ENCODE measurements at places on chromosomes 3 and 15.

DNA sequence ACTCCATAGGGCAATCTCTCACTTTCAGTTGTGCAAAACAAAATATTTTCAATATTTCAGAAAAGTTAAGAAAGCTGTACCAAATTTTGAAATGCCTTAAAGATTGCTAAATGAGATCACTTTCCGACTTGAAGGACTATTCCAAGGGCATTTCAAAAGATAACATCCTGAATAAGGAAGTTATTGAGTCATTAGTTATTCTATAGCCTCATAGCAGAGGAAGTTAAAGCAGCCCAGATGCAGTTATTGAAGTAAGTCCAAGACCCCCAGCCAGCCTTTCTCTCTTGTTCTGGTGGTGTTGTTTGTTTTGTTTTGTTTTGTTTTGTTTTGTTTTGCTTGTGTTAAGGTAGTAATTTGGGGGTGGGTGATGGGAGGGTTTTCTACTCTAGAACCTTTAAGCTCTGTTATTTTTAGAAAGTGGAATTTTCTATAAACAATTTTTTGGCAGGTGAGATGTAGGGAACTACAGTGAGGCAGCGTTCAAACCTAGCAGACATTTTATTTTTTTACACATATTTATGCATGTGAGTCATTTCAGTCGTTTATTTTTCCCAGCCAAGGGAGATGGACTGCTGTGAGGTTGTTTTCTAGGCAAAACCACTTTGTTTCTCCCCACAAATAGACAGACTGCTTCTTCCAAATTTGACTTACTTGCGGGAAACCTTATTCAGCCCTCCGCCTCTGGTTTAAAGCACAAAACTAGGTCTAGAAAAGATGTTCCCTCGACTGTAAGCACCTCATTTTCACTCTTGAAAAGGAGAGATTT lies 216.3 kb upstream of the ARPP21 start:
- no peak for DNase-seq

GRCh38 chr3:33940149-33940548 lies 141.7 kb downstream of the PDCD6IP start:
- no peak for DNase-seq

GRCh38 chr3:188539631-188540194 lies 385.8 kb downstream of the LPP start:
- DNase-seq = no peak

GRCh38 chr3:14943042-14943441 lies 4.3 kb upstream of the NR2C2 start:
- no peak for DNase-seq

DNA sequence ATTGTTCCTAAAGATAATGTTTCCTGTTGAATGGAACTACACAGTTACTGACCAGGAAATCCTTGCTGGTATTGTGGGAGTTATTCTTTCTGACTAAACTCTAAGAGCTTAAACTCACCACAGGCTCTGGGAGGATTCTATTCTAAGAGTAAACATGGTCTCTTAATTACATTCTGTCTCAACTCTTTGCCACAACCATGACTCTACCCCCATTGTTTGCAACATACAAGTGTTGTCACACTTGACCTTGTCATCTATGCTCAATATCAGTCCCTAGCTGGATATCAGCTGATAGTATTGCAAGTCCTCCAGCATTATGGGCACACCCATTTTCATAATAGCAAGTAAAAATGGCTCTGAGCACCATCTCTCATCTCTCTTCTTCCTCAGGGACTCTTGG lies 29.6 kb upstream of the SECISBP2L start:
- DNase-seq = no peak

- no peak for DNase-seq
Measured at GRCh38 chr3:128500556-128500955, 7.6 kb upstream of the GATA2 start.

DNA sequence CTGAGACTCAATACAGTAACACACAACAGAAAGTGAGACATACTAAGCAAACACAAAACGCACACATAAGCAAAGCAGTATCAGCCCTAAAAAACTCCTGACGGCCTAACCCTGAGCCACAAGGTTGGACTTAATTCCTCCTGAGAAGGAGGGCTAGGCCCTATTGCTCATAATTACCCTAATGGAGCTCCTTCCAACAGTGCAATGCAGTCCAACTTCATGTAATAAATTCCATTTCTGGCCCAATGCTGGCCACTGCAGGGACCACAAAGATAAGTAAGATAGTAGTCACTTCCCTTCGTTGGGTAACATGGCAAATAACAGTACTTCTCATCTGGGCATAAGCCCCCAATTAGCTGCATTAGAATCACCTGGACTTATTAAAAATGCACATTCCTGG lies 4.2 kb downstream of the VPS39 start:
- DNase-seq = no peak

GRCh38 chr3:105649480-105649879 lies 219.3 kb downstream of the CBLB start:
- DNase-seq = no peak

- no peak for DNase-seq
Measured at GRCh38 chr3:12302564-12302963, 13.7 kb downstream of the PPARG start.

GRCh38 chr15:74804935-74805334 lies 7.7 kb upstream of the LMAN1L start:
- DNase-seq = no peak

DNA sequence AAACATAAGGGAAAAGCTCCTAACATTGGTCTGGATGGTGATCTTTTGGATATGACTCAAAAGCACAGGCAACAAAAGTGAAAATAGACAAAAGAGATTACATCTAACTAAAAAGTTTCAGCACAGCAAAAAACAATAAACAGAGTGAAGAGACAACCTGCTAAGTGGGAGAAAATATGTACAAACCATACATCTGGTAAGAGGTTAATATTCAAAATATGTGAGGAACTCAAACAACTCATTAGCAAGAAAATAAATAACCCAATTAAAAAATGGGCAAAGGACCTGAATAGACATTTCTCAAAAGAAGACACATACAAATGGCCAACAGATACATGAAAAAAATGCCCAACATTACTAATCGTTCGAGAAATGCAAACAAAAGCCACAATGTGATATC lies 19.0 kb upstream of the NR1I2 start:
- DNase-seq = no peak

GRCh38 chr3:32996048-32996754 lies 44.8 kb downstream of the CCR4 start:
- no peak for DNase-seq

DNA sequence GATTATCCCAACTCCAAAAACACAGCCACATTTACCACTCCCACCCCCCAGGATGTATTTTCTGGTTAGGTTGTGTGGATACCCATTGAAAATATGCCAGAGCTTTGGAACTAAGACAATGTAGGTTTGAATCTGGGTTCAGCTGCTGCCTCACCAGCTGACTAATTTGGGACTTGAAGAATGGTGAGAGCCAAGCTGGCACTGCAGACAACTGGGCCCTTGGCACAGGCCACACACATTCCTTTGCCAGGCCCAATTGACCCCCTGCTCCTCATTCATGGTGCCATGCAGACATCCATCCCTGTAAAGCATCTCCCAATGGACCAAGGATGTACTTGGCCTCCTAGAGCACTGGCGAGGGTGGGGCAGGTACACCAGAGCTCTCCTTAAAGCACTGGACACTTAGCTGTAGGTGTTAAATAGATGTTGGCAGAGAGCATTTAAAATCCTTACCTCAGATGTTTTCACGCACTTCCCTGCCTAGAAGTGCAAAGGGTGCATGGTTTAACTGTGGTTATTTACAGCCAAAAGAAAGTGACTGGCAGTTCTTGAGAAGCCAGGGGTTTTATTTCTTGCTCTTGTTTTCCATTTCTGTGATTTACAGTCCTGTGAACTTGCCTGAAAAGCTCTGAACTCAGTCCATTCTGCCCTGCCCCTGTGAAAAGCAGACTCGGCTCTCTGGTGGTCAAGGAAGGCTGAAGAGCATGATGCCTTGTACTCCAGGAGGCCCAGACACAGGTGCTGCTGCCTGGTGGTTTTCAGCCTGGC lies 138.5 kb downstream of the CLSTN2 start:
- DNase-seq = no peak

DNA sequence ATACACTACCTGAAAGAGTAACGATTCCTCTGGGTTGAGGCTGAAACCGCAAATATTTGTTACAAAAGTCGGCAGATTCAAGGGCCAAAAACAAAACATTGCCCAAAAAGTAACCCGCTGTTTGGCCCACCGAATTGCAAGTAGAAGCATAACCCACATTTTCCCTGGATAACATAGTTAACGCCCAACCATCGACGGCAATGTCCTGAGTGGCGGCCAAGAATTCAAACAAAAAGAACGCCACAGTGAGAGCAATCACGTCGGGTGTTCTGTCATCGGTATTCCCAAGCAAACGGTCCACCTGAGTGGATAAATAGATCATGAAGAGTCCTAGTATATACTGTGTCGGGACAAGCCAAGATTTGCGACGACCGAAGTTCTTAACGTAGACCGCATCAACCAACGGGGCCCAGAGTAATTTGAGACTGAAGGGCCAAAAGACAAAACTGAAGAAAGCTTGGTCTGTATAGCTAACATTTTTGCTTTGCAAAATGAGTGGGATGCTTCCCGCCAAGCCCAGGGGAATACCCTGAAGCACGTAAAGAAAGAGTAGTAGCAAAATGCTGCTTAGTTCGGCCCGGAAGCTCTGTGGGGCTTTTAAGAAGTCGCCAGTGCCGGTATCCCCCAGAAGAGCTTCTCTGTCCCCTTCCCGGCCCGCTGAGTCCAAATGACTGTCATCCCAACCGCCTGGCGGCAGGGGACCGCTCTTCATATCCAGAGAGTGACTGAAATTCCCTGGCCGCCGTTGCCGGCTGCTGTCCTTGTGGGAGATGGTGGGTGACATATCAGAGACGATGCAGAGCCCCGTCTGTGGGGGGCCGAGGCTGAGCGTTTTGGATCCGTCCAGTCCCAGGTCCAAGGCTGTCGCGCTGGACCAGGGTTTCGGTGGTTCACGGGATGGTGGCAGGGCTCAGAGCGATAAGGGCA lies 750 bp downstream of the SLC33A1 start:
- peak; percentile 12 for DNase-seq

GRCh38 chr15:67006083-67007065 lies 59.0 kb upstream of the SMAD3 start:
- no peak for DNase-seq

- no peak for DNase-seq
Measured at GRCh38 chr3:168081856-168082255, 13.9 kb downstream of the GOLIM4 start.

DNA sequence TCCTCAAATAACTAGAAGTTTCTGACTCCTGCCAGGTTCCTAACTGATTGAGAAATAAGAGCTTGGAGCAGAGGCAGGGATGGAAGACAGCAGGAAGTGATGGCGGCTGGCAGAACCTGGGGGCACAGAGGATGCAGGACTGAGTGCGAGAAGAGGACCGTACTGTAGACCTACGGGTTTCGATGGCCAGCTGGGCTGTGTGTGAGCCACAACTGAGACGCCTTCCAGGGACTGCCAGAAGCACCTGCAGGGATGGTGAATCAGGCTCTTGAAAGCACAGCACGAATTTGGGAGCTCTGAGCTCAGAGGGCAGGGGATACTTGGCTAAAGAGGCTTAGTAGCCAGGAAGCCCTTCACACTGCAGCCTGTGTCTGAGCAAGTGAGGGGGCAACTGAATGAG lies 165.6 kb downstream of the ABHD5 start:
- no peak for DNase-seq

DNA sequence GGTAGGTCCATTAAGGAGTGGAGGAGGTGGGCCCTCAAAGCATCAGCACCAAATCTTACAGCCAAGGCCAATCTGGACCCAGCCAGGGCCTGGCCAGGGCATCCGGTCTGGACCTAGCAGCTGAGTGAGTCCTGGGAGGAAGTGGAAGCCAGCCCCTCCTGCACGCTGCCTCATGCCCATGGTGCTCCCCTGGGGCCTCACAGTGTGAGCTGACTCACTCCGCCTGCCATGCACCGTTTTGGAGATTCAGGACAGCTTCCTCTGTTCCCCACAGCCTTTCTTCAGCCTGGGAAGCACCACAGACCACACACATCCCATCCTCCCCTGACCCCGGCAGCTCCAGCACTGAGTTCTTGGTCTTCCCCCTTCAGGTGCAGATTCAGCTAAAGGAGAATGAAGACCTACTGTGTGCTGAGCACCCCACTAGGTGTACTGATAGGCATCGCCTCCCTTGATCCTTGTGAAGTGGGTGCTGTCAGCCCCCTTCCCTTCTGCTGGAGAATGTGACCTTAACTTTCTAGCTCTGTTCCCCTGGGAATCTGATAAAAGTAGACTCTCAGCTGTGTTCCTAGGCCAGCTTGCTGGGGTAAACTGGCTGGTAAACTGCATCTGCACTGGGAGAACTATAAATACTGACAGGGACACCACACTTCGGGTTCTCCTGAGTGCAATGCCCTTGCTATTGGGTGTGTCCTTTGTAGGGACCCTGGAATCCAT lies 36.8 kb upstream of the SEC13 start:
- DNase-seq = no peak

GRCh38 chr15:31494786-31495185 lies 168.2 kb downstream of the KLF13 start:
- no peak for DNase-seq

DNA sequence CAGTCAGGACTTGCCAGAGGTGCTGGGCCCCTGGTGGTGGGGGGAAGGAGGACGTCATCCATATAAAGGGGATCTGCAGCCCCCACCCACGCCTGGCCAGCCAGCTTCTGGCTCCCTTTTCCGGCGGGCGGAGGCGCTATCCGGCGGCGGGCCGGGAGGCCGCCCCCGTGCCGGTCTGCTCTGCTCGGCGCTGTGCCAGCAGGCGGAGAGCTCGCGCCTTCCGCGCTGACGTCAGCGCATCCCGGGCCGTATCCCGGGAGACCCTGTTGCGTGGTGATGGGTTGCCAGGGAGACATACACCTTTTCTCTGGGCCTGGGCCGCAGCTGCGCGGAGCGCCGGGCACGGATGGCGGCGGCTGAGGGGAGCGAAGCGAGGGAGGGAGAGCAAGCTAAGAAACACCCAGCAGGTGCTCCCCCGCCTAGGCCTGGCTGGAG lies 1.1 kb downstream of the FAM131A start:
- no peak for DNase-seq

DNA sequence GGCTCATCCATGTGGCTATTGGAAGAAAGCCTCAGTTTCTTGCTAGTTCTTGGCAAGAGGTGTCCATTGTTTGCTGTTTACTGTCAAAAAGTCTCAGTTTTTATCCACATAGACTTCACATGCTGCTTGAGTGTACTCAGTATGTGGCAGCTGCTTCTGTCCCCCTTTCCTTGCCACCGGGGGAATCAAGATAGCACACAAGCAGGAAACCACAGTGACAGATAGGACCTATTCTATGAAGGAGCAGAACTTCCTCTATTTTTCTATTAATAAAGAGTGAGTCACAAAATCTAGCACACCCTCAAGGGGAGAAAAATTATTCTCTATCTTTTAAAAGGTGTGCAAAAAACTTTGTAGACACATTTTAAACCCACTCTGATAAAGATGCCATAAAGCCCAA lies 121.4 kb upstream of the GMNC start:
- no peak for DNase-seq

- no peak for DNase-seq
Measured at GRCh38 chr3:158528076-158528674, 42.8 kb upstream of the MLF1 start.

GRCh38 chr3:50003216-50003615 lies 63.3 kb downstream of the RBM6 start:
- no peak for DNase-seq
